ENCODE measurements at places on chromosomes 16 and 17.

- DNase-seq: no peak
These were observed 412.1 kb downstream of the RBFOX1 start for GRCh38 chr16:7744546-7745264.

DNA sequence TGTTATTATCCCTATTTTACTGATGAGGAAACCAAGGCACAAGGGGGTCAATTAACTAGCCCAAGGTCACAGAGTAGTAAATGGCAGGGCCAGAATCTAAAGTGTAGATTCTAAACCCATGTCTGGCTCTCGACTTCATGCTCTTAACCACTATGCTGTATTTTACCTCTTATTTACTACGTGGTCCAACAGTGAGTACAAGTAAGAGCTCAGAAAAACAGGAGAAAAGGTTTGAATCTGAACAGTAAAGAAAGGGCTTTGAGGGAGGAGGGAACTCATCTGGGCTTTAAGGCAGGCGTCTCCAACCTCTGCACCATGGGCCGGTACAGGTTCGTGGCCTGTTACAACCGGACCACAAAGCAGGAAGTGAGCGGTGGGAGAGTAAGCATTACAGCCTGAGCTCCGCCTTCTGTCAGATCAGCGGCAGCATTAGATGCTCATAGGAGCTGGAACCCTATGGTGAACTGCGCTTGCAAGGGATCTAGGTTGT is 62.9 kb downstream of the SMURF2 start:
- DNase-seq: no peak

- DNase-seq: no peak
These were observed 8.1 kb upstream of the ATP2A3 start for GRCh38 chr17:3972281-3972731.

GRCh38 chr17:36600465-36600864 is 918 bp upstream of the MRM1 start:
- DNase-seq: no peak

DNA sequence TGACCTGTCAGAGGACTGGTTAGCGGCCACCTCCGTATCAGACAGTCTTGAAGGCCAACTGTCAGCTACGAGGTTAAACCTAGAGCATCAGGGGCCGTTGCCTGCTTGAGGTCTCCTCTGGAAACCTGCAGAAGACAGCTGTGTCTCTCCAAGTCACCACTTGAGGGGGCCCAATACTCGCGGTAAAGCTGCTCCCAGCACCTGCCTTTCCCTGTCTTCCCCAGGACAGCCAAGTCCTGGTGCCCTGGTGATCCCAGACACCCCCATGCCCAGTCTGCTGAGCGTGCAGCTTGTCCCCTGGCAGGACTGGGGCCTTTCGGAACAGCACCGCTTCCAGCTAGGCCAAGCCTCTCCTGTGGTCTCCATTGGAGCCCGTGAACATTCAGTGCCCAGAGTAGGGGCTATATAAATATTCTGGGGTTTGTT is 80.1 kb downstream of the DNAH17 start:
- peak; percentile 29 for DNase-seq

DNA sequence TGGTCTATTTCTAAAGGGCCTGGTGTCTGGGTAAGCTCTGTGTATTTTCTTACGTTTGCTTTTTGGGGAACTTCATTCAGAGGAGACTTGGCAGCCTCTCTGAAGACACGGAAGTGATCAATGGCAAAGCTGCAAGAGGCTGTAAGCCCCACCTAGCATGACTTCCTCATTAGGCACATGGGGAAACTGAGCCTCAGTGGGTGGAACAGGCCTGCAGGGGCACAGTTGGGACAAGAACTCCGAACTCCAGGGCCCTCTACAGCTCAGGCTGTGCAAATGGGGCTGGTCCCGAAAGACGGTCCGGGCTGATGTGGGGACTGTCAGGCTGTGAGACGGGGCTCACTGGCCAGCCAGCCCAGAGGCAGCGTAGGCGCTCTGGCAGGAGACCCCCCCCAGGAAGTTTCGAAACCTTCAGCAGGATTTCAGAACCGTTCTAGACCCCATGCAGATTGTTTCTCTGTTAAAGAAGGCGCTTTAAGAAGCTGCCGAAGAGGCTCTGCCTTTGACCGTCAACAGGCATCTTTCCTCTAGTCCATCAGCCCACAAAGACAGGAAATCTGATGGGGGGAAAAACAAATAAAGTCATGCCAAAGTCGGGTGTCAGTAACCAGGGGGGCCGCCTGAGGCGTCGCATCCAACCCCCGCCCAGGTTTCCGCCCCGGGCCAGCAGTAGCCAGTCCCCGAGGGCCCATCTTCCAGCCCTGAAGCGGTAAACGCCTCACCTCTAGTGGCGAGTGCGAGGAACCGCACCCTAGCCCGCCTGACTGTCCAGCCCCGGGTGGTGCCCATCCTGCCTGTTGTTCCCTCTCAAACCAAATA is 79.8 kb upstream of the TBC1D3K start:
- DNase-seq: no peak

- peak; percentile 24 for DNase-seq
These were observed 224.0 kb upstream of the TNRC6C start for GRCh38 chr17:77734371-77735080.

GRCh38 chr17:5431949-5432556 is 6.9 kb downstream of the C1QBP start:
- DNase-seq: no peak

DNA sequence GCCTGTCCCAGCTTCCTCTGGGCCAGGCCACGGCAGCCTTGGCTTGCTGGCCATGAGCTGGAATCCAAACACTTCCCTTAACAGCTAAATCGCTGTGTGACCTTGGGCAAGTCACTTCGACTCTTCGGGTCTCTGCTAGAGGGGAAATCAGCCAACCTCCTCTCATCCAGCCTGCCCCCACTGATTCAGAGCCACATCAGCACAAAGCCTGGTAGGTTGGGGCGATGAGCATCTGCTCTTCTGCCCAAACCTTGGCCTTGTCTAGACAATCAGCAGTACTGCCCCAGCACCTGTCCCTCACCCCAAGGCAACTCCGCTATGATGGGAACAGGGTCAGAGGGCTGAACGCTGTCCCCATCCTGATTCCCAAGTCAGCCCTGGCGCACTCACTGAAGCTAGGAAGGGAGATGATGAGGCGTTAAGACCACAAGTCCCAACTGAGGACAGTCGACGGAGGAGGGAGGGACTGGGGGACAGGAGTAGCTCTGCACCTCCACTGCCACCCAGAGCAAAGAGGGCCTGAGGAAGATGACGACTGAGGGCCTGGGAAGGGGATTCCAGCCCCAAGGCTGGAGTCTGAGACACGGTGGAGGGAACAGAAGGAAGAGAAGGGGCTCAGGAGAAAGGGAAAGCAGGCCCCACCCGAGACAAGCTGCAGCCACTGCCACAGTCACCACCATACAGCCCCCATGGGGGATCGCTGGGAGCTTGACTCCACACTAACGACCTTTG is 1.3 kb downstream of the CLUH start:
- DNase-seq: no peak

Data from HFF-Myc (cell line).